ENCODE measurements at places on chromosomes 12 and 14.

- no peak for DNase-seq
These were observed 110.2 kb downstream of the DPF3 start for GRCh38 chr14:72783741-72784140.

DNA sequence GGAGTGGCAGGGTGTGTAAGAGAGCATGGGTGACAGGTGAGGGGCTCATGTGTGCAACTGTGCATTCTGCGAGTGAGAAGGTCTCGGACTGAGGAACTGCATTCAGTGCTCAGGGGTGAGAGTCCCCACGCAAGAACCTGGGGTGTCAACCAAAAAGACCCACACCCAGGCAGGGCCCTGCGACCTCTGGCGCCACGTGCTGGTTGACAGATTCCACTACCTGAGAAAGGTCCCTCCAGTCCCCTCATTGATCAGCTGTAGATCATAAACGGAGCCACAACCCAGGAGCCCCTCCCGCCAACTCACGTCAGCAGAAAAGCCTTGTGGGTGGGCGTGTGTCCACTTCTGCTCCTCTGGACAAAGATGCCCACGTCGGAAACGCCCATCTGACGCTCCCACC, 98.7 kb downstream of the ASCL4 start:
- DNase-seq: no peak

GRCh38 chr12:30144777-30145683, 361.3 kb upstream of the TMTC1 start:
- no peak for DNase-seq

- no peak for DNase-seq
These were observed 219.8 kb upstream of the CDKN3 start for GRCh38 chr14:54177019-54177418.

DNA sequence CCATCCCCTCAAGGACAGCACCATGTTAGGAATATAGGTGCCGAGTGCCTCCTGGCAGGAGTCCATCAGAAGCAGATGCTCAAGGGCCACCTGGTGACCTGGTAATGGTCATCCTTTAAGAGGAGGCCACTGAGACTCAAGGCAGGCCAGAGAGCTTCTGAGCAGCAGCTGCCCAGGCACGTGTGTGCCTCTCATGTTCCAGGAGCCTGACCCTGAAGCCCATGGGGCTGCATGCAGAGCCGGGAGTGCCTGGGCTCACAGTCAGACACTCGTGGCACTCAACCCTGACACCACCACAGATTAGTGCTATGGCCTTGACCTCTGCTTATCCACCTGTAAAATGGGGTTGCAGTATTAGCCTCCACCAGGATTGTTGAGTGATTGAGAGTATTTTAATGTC, 45.6 kb downstream of the C14orf132 start:
- DNase-seq: no peak

GRCh38 chr12:126343321-126343720, 1278.1 kb downstream of the AACS start:
- DNase-seq: no peak

DNA sequence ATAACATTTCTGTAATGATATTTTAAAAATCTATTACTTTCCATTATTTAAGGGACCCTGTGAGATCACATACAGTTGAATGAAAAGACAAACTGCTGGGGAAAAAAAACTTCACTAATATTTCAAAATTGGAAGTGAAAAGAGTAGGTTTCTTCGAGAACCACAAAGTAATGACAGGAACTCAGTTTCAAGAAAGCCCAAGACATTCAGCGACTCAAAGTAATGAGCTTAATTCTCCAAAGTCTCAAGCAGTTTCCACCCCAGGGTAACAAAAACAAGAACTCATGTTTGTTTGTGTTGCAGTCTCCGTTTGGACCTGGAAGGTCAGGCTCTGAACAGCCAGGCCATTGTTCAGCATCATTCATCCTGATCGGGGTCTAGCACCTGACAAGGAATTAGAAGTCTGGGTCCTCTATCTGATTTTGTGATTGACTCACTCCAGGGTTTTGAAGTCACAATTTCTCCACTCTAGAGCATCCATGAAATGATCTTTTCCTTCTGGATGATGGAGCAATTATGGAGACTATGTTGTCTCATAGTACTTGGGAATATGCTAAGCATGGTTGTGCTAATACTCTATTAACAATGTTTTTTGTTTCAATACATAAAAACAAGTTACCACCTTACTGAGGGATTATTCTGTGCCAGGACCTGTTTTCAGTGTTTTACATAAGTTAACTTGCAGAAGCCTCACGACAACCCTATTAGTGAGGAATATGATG, 126.9 kb downstream of the SLC25A21 start:
- DNase-seq: no peak

DNA sequence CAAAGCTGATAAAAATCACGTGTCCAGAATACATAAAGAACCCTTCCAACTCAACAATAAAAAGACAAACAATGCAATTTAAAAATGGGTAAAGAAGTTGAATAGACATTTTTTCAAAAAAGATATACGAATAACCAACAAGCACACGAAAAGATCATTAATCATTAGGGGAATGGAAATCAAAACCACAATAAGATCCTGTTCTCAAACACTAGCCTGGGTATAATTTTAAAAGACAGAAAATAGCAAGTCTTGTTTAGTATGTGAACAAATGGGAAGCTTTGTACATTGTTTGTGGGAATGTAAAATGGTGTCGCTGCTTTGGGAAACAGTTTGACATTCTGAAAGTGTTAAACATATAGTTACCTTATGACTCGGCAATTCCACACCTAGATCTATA, 86.3 kb upstream of the LMNTD1 start:
- DNase-seq: no peak

- DNase-seq: no peak
These were observed 153.5 kb downstream of the KCNA5 start for GRCh38 chr12:5197131-5197530.

DNA sequence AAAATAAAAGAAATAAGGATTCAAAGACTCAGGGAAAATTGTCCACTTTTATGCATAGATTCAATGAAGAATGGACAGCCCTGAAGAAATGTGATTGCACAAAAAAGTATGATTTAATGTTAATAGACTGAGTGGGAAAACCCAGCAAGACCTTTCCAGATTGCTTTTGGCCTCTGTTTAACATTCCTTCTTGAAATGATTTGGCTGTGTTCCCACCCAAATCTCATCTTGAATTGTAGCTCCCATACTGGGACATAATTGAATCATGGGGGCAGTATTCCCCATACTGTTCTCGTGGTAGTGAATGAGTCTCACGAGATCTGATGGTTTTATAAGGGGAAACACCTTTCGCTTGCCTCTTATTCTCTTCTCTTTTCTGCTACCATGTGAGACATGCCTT, 1316.9 kb upstream of the SEL1L start:
- DNase-seq: no peak

DNA sequence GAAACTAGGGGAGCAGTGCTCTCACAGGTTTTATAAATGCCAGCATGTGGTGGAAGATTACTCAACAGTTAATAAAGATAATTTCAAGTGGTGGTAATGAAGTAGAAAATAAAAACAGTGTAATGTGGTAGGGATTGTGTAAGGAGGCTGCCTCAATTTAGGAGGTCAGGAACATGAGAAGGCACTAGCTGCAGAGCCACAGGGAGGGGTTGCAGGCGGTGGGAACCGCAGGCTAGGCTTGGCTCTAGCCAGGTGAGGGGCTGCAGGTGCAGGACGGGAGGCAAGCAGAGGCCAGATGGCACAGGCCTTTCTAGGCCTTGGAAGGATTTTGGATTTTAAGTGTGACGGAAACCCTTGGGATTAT, 768 bp downstream of the METTL25 start:
- DNase-seq: no peak

GRCh38 chr12:57889500-57889989, 43.0 kb upstream of the CTDSP2 start:
- no peak for DNase-seq

- peak; percentile 48 for DNase-seq
These were observed 1.3 kb downstream of the GPR65 start for GRCh38 chr14:88005978-88006851.

- DNase-seq: no peak
These were observed 30.3 kb upstream of the KLRF1 start for GRCh38 chr12:9796971-9797370.

DNA sequence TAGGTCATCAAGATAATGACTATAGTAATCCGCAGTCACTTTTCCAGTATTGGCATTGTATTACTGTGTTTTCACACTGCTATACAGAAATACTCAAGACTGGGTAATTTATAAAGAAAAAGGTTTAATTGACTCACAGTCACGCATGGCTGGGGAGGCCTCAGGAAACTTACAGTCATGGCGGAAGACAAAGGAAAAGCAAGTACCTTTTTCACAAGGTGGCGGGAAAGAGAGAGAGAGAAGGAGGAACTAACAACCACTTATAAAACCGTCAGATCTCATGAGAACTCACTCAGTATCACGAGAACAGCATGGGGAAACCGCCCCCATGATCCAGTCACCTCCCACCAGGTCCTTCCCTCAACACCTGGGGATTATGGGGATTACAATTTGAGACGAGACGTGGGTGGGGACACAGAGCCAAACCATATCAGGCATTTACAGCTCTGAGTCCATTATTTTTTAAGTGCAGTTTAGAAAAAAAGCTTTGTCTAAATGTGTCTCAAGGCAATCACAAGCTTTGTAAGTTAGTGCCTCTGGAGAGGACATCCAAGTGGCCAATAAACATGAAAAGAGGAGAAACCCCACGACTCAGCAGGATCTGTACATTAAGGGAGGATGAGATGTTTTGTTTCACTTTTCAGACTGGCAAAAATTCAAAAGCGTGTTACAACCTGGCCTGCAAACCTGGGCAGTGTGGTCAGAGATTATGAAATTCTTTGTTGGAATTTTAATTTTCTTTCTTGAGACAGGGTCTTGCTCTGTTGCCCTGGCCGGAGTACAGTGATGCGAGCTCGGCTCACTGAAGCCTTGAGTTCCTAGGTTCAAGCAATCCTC, 82.0 kb downstream of the DNAH10 start:
- DNase-seq: no peak

DNA sequence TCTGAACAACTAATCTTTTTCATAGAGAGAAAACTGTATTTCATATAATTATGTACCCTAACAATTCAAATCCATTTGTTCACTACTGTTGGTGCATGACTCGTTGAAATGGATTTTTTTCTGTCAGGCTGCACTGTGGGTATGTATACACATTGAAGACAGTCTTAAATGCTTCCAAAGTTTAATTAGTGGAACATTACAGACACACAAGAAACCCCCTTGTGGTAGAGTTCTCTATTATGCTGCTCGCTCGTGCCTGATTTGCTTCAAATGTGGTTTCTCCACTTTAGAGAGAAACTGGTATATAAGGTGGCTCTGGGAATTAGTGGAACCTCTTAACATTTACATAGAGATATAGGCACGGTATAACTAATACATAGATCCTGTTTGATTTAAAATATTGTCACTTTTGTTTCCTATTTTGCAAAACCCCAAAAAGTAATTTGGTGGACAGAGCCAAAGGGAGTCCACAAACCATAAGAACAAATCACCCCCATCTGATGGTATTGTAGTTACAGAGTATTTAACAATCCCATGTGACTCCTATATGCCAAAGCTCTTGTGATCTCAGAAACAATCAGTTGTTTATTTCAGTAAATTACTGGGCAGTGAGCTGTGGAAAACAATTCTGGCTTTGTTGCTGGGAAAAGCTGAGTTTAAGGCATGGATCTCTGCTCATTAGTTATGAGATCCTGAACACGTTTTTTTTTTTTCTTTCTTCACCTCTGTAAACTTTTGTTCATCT, 159.5 kb downstream of the BRMS1L start:
- no peak for DNase-seq

DNA sequence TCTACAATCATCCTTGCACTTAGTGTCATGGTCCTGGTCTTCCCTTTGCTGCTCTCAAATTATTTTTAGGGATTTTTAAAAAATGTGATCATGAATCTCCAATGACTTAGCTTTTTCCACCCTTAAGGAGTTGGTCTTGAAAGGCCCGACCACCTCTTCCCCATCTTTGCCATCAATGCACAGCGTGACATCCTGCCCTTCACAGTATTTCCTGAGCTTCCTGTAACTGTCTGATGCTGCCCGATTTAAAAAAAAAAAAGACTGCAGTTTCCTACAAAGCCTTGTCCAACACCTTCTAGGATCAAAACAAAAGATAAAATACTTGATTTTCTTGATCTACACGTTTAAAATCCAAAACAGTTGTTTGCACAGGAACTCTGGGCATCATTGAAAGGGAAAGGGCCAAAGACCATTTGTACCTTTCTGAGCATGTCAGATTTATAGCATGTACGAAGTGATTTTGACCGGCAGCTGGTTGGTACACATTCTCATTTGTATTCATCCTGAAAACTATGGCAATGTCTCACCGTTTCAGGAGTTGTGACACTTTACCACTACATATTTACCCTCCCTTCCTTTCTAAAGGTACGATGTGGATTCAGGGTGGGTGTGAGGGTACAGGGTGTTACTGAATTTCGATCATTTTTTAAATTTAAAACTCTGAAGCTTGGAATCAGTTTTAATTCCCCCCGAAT, 7.4 kb upstream of the ELK3 start:
- DNase-seq: no peak

GRCh38 chr12:77377622-77378021, 312.3 kb upstream of the E2F7 start:
- DNase-seq: no peak

DNA sequence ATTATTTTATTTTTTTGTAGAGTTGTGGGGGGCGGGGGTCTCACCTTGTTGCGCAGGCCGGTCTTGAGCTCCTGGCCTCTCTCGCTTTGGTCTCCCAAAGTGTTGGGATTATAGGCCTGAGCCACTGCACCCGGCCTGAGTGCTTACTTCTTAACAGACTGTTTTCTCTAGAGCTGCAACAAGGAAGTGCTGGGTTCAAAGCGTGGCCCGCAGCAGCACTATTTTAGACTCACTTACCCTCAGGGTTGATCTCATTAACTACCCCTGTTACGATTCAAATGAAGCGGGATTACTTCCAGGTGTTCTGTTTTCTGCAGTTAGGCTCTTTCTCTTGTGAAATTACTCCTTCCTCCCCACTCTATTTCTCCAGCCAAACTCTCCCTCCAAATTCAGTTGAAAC, 8.7 kb downstream of the A2ML1 start:
- no peak for DNase-seq

DNA sequence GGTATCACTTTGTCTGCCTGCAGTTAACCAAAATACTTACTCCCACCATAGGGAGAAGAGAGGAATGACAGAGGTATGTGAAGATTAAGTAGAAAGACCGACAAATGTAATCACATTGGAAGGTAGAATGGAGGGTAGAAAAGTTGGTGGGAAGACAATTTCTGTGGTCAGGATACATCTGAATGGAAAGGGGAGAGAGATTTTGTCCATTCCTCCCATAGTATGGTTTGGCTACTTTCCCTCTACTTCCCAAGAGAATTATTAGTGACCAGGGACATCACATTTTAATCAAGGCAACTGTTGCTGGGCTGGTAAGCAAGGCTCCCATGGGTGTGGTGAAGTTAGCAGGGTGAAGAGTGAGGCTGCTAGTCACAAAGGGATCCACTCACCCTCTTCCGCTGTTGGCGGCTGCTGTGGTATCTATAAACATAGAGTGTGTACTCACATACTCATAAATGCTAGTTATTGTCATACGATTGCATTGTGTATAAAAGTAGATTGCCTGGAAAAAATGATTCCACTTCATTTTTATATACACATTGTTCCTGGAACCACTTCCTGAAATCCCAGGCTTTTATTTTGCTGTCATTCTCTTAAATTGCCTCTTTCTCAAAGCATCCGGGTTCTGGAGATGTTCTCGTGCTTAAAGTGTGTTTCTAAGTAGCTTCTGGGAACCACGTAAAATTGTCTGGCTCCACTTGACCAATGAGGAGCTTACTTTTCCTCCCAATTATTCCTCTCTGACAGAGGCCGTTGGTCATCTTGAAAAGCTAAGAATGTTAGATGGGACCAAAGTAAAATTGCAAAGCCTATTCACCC, 413.1 kb downstream of the ZFP36L1 start:
- DNase-seq: no peak
